Stimulated activated CD8-positive, alpha-beta memory T cell treated with anti-CD3 and anti-CD28 coated beads, Interleukin-15, amount 100 ng/mL, for 24 hours (primary cell): ENCODE measurements at places on chromosomes 2 and 18.

- DNase-seq: no peak
Measured at GRCh38 chr18:32595832-32596231, 125.2 kb upstream of the GAREM1 start.

DNA sequence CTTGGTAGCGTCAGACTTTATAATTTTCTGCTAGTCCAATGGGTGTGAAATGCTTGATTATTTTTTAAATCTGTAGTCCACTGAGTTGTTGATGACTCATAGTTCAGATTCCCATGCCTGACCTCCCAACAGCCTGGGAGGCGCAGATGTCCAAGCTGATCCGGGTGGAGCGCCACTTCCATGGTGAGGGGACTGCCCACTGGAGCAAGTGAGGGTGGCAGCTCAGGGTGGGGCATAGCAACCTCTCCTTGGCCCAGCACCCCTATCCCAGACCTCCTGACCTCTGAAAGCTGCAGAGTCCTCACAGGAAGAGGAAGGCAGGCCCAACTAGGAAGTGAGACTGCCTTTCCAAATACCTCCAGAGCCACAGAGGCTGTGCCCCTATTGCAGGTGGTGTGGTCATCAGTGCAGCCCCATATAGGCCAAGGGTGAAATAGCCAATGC, 4.4 kb downstream of the MAL start:
- no peak for DNase-seq

DNA sequence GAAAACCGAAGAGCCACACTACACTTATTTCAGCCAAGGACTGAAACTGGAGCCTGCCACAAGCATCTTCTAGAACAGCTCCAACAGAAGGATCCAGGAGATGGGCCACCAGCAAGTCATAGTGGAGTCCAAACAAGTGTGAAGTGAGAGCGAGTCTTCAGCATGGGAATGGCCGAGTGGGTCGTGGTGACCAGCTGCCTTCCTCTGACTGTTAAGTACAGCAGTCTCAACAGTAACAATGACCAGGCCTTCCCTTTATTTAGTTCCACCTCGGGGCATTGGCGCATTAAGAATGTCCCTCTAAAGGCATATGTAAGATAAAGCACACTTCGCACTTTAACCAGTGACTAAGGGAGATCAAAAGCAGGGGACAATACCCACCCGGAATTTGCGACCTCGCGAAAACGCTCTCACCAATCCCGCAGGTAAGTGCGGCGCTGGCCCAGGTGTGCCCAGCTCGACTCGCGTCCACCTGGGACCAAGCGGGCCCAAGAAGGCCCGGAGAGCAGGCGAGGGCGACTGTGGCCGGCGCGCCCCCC, 1.1 kb downstream of the L3MBTL4 start:
- no peak for DNase-seq

- DNase-seq: no peak
Measured at GRCh38 chr2:134078354-134078753, 175.5 kb upstream of the MGAT5 start.

GRCh38 chr18:32730620-32731091, 42.2 kb downstream of the KLHL14 start:
- no peak for DNase-seq

GRCh38 chr2:108564510-108564909, 30.2 kb downstream of the LIMS1 start:
- no peak for DNase-seq

GRCh38 chr18:79708412-79708811, 28.8 kb downstream of the CTDP1 start:
- no peak for DNase-seq

DNA sequence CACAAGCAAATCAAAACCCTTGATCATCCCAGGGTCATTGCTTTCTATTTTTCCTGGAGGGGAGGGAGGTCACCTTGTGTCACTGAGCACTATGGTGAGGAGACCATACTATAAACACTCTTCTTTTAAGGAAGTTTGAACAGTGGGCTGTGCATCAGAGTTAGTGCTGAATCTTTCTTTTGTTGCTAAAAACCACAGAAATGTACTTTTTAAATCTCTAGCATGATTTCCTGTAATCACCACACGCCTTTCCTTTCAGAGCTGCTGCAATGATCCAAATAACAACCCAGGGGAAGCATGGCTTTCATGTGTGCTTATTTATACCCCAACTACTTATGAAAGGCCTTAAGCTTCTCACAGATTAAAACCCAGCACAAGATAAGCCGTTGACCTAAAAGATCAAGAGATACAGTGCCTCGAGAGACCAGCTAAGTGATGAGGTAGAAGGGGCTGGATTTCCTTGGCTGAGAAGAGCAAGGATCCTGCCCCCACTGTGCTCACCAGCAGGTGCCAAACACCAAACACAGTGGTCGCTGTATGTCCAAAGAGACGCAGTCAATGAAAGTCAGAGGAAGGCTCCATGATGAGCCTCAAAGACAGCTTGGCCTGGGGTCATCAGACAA, 34.7 kb downstream of the TRABD2A start:
- DNase-seq: no peak

DNA sequence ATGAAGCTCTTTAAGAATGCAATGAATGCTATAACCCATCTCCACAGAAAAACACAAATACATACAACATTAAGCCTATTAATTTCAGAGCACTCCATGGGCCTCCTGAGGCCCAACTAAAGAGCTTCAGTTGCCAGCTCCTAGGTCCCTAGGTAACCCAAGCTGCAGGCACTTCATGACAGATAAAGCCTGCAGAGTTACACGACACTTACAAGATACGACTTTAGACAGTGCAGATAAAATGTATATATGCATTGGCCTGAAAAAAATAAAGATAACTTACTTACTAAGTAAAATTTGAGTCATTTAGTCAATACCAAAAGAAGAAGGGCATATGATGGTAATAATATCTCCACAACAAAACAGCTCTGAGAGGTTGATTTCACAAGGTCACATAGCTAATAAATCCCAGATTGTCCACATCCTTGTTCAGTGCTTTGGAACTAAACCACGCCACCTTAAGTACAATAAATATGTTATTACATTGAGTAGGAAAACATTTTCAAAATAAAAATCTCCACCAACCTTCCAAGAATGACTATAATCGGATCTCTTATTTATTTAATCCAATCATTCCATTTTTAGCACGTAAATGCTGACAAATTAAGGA, 3.4 kb downstream of the MAP4K3 start:
- DNase-seq: no peak

DNA sequence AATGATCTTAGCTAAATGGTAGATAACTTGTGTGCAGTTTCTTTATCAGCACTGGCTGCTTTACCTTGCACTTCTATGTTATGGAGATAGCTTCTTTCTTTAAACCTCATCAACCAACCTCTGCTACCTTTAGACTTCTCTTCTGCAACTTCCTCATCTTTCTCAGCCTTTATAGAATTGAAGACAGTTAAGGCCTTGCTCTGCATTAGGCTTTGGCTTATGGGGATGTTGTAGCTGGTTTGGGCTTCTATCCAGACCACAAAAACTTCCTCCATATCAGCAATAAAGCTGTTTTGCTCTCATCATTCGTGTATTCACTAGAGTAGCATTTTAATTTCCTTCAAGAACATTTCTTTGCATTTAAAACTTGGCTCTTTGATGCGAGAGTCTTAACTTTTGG, 123.7 kb downstream of the PIK3C3 start:
- DNase-seq: no peak

GRCh38 chr18:78693429-78693828, 286.2 kb upstream of the SALL3 start:
- DNase-seq: no peak

DNA sequence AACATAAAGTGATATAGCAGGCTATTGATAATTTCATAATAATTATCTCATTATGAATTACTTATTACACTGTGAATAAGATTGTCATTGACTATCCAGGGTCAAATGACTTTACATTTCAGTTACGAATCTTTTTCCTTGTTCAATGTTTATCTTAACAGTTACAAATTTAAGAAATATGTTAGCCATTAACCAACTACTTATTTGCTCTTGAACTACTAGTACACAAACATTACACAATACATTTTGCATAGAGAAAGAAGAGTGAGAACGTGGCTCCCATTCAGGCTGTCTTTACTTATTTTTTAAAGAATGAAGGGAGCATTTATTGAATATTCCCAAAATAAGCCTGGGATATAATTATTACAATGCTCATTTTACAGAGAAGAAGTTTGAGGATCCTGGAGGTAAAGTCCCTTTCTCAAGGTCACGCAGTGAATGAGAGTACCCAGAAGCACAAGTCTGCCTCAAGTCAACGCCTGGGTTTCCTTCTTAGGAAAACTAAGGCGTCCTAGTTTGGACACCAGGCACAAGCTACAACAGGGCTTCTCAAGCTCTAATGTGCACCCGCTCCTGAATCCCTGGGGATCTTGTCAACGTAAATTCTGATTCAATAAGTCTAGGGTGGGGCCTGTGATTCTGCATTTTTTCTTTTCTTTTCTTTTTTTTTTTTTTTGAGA, 164.2 kb downstream of the FIGN start:
- DNase-seq: no peak

DNA sequence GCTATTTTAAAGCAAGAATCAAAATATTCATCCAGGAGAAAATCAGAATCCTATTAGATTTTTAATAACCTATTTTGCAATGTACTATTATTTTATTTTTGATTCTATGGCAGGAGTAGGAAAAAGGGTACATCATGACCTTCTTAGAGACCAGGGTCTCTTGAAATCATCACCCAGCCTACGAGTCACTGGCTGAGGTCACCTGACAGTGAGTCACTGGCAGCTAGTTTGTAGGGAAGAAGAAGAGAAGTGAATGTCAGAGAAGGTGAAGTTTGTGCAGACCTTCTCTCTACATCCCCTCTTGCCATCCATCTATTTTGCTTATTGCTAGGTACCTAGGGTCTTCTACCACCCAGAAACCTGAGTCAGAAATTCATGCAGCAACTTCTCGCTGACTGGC, 144.2 kb downstream of the ALK start:
- no peak for DNase-seq

DNA sequence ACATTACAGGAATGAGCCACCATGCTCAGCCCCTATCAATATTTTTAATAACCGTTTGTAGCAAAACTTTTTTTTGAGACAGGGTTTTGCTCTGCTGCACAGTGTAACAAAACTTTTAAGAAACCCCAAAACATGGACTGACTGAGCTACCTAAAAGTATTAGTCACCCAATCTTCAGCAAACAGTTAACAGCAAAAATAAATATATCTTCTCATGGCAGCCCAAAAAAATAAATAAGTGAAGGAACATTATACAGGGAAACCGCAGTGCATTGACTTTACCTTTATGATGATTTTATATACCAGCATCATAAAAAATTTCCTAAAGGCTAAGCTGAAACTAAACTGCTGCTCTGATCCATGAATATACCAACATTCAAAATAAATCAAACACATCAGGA, 424.6 kb downstream of the METTL4 start:
- no peak for DNase-seq

DNA sequence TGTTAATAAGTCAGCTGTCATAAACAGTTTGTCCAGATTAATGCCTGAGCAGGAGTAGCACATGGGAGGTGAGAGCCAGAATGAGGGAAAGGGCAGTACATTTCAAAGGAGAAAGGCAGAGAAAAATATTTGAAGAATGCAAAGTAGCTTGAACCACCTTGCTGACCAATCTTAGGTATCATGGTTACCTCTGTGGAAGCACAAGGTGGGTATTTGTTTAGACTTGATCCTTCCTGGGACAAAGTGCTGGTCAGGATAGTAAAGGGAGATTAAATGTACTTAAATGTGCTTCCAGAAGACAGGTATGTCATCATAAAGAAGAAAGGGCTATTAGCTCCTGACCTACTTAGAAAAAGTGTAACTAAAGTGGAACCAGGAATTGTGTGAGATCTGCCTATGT, 105.0 kb downstream of the LRRTM1 start:
- DNase-seq: no peak

GRCh38 chr2:184875212-184875611, 276.9 kb downstream of the ZNF804A start:
- DNase-seq: no peak

- no peak for DNase-seq
Measured at GRCh38 chr18:34773961-34774766, 64.1 kb downstream of the DTNA start.

- no peak for DNase-seq
Measured at GRCh38 chr2:11558214-11558886, 24.5 kb downstream of the GREB1 start.

DNA sequence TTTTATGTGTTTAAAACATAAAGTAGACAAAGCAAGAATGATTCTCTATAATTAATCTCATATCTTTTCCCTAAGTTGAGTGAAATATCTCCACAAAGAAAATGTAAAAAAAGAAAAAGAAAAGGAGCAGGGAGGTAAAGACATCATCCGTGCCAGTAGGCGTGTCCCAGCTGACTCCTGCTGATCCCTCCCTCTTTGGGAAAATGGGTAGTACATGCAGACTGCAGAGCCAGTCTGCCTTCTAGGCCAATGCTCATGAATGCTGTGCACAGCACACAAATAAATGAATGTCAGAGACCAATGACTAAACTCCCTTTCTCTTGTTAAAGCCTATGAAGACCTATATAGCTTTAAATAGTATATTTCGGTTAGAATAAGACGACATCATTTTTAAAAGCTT, 64.7 kb downstream of the RAPH1 start:
- DNase-seq: no peak

GRCh38 chr18:3877678-3878077, 427.7 kb downstream of the TGIF1 start:
- no peak for DNase-seq

- DNase-seq: no peak
Measured at GRCh38 chr2:67455219-67456142, 58.3 kb downstream of the ETAA1 start.

- no peak for DNase-seq
Measured at GRCh38 chr18:58051765-58052460, 7.9 kb downstream of the NEDD4L start.

GRCh38 chr18:73980289-73980979, 167.2 kb downstream of the FBXO15 start:
- no peak for DNase-seq

DNA sequence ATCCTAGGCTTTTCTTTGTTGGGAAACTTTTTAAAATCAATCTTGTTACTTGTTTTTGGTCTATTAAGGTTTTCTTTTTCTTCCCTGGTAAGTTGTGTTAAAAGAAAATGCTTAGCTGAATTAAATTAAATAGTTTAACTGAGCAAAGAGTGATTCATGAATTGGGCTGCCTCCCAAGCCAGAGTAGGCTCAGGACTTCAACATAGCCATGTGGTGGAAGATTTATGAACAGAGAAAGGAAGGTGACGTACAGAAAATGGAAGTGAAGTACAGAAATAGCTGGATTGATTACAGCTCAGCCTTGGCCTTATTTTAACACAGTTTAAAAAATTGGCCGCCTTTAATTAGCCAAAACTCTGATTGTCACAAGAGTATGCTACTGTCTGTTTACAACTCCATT, 27.9 kb upstream of the GALNT5 start:
- no peak for DNase-seq
